ENCODE measurements at places on chromosomes 6 and 20. TPM values are rescaled to one million over a fixed set of nuclear protein-coding genes. Genes with fewer than 3 reads are reported as not detected.

DNA sequence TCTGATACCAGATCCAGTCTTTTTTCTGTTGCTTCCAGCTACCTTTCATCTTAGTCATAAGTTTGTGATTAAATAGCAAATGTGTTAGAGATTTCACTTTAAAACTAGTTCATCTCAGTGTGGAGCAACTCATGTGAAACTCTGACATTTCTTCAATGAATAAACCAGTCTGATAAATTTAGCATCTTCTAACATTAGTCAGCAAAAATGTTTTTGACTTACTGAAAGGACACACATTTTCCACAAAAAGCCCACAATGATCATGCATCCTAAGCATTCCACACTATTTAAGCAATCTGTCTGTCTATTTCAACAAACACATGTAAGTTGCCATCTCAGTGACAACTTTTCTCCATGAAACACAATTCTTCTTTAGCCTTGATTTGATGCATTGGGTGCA, 222.2 kb upstream of the SLC35B3 start:
- no peak for DNase-seq

- no peak for DNase-seq
Measured at GRCh38 chr20:15005300-15005986, 668.0 kb upstream of the FLRT3 start.

DNA sequence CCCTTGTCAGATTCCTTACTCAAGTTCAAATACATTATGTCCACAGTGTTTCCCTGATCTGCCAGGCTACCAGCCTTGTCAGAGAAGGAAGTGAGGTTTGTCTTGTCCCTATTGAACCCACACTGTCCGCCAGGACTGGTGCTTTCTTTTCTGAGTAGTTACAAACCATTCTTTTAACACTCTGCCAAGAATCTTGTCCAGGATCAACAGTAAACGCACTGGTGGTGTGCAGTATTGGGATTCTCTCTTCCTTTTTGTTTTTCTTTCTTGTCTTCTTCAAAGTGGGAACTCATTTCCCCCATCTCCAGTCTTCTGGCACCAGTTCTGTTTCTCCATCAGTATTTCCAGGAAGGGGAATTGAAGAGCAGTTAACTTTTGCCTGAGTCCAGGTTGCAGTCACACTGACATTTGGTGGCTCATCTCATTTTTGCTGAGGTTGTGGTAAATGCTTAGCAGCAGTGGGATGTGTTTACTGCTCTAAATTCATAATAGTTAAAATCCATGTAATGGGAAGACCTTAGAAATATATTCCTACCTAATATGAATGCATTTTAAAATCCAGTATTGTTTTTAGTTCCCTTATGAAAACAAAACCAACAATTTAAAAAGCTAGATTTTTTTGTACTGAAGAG, 295.3 kb downstream of the PRL start:
- no peak for DNase-seq

- no peak for DNase-seq
Measured at GRCh38 chr6:107711412-107712236, 112.5 kb downstream of the SCML4 start.

DNA sequence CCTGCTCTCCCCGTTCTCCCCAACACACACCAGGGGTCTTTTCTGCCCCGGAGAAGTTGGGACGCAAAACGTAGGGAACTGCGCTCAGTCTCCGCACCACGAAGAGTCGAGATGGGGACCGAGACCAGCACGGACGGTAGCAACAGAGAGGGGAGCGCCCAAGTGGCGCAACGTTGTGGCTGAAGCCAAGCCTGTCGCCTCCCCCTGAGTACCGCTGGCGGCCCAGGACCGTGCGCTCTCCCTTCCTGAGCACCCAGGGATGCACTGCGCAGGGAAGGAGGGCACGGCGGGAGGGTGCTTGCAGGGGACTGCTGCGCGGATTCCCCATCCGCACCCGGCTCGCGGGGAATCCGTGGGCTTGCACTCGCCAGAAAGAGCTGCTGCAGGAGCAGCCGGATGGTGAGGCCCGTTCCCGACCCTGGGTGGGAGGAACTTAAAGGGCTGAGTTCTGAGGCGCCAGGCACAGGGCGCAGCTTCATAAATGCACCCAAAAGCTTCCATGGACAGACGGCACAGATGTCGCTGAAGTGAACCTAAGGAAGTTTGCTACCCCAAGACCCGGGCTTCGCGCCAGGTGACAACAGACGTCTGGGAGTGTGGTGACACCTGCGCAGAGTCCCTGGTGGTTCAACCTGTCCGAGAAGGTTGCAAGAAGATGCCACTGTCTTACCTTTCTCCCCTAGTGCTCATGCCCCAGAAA, 178.7 kb downstream of the TBXT start:
- DNase-seq, result no peak

DNA sequence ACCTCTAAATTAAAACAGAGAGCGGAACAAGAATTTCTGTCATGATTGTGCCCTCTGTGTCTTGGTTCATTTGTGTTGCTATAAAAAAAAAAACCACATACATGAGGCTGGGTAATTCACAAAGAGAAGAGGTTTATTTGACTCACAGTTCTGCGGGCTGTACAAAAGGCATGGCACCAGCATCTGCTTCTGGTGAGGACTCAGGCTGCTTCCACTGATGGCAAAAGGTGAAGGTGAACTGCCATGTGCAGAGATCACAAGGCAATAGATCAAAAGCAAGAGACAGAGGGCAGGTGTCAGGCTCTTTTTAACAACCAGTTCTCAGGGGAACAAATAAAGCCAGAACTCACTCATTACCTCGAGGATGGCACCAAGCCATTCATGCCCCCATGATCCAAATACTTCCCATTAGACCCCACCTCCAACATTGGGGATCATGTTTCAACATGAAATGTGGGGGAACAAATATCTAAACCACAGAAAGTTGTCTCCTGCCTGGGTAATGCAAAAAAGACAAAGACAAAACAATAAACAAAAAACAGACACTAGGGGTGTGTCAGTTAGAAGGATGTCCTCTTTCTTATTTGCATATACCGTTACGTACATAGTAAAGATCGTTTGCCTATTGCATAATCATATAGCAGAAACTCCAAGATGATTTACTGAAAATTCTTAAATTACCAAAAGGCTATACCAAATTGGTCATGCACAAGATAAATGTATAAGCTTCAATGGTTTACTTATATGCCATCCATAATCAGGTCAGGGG, 17.0 kb downstream of the SERPINB9 start:
- no peak for DNase-seq

GRCh38 chr6:1739220-1739619, 129.5 kb downstream of the FOXC1 start:
- DNase-seq, result no peak

GRCh38 chr20:24781418-24781980, 167.6 kb upstream of the CST7 start:
- peak; percentile 31 for DNase-seq

DNA sequence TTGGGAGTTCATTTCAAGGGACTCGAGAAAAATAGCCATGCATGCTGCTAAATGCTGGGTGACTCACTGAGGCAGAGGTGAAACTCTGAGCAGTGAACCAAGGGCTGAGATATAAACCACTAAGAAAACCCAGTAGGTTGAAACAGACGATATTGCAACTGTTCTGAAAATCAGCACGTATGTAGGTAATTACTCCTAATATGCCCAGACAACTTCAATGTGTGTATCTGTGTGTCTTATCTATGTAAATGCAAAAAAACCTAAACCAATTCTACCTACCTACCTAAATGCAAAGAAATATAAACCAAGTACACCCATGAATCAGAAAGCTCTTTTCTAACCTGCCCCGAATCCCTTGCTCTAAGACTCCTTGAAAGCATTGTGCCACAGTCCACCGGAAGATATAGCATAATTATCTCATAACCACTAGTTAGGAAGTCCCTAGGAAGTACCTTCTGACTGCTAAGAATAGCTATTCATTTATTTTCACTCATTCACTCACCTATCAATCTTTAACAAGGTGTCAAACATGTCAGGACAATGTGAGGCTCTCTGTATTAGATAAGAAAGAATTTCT, 458.7 kb upstream of the RUNX2 start:
- DNase-seq, result peak; percentile 25

GRCh38 chr6:29628419-29629281, 4.3 kb downstream of the GABBR1 start:
- peak; percentile 71 for DNase-seq

DNA sequence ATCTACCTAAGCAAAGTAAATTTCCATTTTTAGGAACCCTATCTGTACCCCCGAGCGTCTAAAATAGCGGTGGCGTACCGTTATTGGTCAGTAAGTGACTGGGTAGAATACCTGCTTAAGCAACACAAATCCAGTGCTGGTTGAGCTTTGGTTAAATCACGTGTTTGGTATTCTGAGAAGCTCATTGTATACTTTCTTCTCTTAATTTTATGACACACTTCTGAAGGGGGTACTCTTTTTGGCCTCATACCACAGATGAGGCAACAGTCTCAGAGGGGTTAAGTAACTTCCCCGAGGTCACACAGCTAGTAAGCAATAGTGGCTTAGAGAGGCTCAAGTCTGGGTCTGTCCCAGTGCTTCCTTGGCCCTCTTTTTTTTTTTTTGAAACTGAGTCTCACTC, 151.2 kb downstream of the TFAP2C start:
- DNase-seq, result no peak

DNA sequence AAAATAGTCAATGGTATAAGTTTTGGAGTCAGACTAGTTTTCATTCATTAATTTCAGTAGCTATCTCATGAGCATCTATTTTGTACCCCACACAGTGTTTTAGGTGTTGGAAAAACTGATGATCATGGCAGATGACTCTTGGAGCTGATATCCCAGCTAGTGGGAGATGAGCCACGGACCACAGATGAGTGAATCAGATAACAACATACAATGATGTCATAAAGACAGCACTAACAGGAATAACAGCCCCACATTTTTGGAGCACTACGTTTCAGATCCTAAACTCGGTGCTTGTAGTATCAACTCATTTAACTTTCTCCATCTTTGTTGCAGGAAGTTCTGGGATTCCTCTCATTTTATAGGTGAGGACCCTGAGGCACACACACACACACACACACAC, 67.8 kb upstream of the EDN3 start:
- no peak for DNase-seq

- no peak for DNase-seq
Measured at GRCh38 chr6:110522427-110522826, 46.0 kb upstream of the SLC22A16 start.

GRCh38 chr6:125819535-125820326, 29.0 kb downstream of the NCOA7 start:
- no peak for DNase-seq

- no peak for DNase-seq
Measured at GRCh38 chr20:46361811-46362210, 44.6 kb downstream of the ELMO2 start.

DNA sequence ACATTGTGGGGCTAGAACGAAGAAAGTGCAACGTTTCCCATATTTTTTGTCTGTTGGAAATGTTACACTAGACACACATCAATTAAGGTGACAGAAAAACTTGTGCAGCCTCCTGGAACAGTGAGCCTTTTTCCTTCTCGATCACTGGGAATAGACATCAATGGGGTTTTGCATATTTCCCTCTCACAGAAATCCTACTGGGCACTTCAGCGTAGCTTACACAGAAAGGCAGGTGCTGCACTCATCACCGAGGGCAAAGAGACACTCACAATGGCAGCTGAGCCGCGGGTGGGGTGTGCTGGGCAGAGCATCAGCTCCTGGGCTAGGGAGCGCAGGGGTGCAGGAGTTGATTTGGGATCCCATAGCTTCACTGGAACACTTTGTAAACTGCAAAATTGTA, 64.5 kb downstream of the THBS2 start:
- no peak for DNase-seq

Gene MCHR2
- not detected for total RNA-seq

Gene SLC17A3
- total RNA-seq, result 1.7 TPM

Gene MAP7
- 1.4 TPM for total RNA-seq

Gene HLA-DQA1
- total RNA-seq, result 2.2 TPM

Gene ZNF334
- total RNA-seq, result 1.1 TPM

Gene FOXA2
- not detected for total RNA-seq

Measured in activated T-cell treated with anti-CD3 and anti-CD28 coated beads, Interleukin-2, amount 50 U/mL, for 72 hours (primary cell).